Eye (tissue), 1 donor: ENCODE measurements at places on chromosomes 11 and 22.

DNA sequence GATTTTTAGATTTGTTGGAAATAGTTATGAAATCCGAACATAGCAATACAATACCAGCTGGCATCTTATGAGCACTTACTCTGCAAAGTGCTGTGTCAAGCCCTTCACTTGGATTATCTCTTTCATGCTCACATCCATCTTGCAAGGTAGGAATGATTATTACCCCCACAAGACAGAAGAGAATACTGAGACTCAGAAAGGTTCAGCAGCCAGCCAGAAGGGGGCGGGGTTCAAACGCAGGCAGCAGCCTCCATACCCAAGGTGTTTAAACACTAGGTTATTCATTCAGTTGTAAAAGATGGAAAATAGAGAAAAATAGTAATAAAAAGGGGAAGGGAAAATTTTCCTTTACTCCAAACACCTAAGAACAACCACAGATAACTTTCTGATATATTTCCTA lies 158.5 kb downstream of the CCDC34 start:
- no peak for DNase-seq

DNA sequence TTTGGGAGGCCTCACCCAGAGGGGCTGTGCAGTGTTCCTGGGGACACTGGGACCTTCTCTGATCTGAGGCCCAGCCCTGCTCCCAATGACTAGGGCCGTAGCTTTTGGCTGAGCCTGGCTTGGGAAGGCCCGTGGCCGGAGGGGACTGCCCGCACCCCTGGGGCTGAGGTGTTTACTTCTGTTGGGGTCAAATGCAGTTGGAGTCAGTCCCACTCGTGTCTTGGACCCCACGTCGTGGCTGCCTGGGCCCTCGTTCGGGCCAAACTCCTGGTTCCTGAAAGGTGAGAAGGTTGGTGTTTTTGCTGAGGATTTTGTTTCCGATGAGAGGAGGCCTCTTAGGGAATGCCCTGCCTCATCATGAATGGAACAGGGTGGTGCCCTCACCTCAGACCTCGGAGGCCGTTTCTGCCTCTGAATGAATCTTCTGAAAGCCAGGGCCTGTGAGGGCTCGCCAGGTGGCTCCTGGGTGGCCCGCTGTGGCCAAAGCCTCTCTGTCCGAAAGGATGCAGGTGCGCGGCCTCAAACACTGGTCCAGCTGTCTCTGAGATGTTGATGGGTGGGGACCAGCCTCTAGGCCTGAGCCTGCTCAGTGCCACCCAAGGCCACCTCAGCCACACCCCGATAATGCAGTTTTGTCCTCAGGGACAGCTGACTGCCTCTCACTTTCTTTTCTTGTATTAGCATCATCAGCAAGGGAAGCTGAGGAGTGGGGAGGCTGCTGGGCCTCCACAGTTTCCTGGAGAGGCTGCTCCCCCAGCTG lies 40.3 kb upstream of the A4GALT start:
- DNase-seq, result no peak

DNA sequence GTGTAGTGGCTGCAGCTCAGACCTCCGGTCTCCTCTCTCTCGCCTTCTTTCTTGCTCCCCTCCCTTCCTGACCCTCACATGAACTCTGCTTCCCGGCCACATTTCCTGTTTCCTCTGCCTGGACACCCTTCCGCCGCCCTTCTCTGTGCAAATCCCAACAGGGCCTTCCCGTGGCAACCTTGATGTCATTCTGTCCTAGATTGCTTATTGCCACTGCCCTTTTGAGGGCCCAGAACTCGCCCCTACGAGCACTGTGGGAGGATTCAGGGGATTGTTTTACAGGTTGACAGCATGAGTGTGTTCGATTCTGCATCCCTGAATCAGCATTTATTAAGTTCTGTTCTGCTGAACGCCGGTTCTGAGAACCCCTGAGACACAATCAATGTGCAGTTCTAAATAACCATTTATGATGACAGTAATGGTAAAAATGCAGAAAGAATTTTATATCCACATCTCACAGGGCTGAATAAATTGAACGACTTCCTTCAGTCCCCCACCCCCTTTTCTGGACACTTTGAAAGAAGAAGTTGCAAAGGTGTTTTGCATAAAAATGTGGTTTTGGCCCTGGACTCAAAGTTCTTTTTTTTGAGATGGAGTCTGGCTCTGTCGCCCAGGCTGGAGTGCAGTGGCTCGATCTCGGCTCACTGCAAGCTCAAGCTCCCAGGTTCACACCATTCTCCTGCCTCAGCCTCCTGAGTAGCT lies 6.4 kb downstream of the BATF2 start:
- peak; percentile 70 for DNase-seq

DNA sequence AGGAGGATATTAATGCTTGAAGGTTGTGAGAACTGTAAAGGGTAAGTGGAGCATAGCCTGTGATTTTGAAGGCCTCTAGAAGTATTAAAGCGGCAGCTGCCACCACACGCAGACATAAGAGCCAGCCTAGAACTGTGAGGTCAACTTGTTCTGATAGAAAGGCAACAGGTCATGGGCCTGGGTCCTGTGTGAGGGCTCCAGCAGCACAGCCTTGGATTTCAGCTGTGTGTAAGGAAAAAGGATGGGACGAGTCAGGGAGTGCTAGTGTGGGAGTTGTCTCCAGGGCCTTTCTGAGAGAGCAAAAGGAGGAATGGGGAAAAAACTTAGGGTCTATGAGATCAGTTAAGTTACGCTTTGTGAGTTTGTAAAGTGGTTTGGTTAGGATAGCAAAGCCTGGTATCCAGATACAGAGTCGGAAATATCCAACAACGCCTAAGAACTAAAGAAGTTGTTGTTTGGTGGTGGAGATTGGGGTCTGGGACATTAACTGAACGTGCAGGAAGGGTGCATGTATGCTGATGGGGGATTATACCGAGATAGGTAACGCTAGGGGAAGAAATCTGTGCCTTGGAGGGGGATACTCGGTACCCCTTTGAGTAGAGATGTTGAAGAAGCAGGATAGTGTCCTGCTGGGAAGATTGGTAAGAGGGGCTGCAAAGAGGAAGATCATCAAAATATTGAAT lies 17.4 kb upstream of the ANO1 start:
- no peak for DNase-seq

GRCh38 chr22:46593211-46593681 lies 26.9 kb upstream of the GRAMD4 start:
- no peak for DNase-seq

GRCh38 chr11:99198215-99198614 lies 177.5 kb downstream of the CNTN5 start:
- no peak for DNase-seq

- DNase-seq, result no peak
Observed at GRCh38 chr11:102001657-102002338, 45.4 kb upstream of the CFAP300 start.

- DNase-seq, result no peak
Observed at GRCh38 chr22:37660709-37661045, 2.2 kb downstream of the PDXP start.

- no peak for DNase-seq
Observed at GRCh38 chr11:95230810-95231126, 234 bp downstream of the SESN3 start.

DNA sequence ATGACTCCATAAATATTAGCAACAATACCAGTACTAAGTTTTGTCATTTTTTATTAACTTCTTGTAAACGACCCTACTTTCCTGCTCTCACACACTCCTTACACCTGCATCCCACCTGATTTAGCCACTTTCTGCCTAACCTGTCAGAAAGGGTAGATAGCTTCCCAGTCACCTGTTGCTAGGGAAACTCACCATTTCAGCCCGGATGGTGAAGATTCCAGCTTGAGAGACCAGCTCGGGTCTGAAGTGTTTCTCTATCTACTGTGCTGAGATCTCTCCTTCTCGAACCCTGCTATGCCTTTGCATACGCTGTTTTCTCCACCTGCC lies at the start of gene PARVG:
Gene PARVG, plus strand, starts transcription at position 220 of the 327 bp plus-strand sequence. CDS start 2,405 bp downstream, outside the sequence.
- no peak for DNase-seq

DNA sequence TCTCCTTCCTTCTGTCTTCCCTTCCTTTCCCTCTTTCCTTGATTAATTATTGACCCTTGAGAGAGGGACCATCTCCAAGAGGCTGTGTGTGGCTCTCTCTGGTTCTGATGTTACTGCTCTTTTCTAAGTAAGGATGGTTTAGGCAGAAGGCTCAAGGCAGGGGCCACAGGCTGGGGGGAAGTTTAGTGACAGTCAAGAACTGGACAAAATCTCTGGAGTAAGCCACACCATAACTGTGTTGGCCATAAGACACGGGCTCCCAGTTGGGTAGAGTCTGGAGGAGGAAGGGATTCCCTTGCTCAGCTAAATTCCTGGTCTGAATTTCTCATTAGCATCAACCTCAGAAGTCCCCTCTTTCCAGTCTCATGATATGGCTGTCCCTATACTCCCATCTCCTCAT lies 74.7 kb downstream of the BUD13 start:
- no peak for DNase-seq

DNA sequence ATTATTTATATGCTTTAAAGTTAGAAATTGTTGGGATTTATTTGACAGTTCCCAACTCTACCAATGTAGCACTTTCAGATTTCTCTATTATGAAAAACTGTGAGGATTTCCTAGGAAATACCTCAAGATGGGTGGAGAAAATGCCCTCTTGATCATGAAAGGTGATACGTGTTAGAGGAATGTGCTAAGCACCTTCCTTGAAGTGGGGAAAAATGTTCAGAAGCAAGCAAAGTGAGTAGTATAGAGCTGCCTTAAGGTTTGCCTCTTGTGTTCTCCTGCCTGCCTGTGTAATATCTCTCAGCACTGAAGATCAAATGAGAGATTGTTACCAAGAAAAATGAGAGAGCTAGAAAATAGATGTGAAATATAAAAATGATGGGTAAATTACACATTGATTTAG lies 58.2 kb downstream of the YAP1 start:
- no peak for DNase-seq

DNA sequence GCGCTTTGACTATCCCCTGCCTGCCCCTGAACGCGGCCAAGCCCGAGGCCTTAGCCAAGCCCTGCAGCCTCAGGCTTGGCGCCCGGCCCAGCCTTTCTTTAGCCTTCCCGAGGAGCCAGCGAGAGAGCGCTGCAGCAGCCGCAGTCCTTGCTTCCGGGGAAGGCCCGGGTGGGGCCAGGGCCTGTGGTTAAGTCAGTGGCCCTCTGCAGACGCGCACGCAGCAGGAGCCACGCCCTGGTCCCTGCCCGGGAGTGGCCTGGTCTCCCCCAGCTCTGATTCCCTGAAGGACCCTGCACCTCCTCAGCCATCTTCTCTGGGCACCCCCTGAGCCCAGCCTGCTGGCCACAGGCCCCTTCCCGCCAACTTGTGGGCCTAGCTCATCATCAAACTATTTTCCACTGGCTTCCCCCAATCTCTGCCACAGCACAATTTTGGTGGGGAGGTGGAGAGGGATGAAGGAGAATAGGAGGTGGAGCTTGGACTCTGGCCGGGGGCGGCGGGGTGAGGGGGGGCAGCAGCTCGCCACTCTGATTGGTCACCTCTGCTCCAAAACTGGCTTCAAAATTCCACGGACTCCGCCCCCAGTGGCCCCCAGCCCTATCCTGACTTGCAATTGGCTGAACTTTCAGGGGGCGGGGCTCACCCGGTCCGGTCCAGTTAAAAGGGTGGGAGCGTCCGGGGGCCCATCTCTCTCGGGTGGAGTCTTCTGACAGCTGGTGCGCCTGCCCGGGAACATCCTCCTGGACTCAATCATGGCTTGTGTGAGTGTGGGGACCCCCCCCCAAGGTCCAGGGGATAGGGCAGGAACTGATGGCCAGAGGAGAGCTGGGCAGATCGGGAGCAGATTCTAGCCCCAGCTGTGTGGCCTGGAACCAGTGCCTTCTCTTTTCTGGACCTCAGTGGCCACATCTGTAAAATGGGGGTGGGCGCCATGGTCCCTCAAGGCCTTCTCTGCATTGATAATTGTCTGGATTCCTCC lies at the start of gene LGALS1:
Gene LGALS1, plus strand, starts transcription at position 686 of the 979 bp plus-strand sequence. Its CDS starts 67 bp downstream, at position 753.
- peak; percentile 90 for DNase-seq

- no peak for DNase-seq
Observed at GRCh38 chr11:34631737-34632104, 10.8 kb downstream of the EHF start.

DNA sequence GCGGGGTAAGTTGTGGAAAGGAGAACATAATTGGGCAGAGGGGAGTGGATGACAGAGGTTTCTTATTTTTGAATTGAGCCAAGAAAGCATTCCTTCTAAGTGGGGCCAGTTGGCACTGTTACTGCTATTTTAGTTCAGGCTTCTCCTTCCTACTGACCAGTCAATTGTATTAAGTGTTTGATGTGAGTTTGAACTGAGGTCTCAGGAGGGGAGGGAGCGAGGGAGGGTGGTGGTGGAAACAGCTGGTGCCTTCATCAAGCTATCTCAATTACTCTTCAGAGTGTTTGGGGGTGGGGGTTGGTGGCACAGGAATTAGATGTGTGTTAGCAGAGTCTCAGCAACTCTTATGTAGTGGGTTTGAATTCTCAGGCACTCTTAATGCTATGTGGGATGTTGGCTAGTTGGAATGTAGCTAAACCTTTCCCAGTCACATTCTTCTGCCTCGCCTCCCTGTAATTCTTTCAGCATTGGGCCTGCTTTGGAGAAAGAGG lies 14.5 kb downstream of the CTNND1 start:
- DNase-seq, result peak; percentile 76

GRCh38 chr11:32297611-32298011 lies 137.7 kb downstream of the WT1 start:
- peak; percentile 86 for DNase-seq

- DNase-seq, result no peak
Observed at GRCh38 chr11:83166193-83166866, 9.4 kb downstream of the PCF11 start.

GRCh38 chr11:68459886-68460740 lies 439 bp upstream of the PPP6R3 start:
- peak; percentile 100 for DNase-seq

DNA sequence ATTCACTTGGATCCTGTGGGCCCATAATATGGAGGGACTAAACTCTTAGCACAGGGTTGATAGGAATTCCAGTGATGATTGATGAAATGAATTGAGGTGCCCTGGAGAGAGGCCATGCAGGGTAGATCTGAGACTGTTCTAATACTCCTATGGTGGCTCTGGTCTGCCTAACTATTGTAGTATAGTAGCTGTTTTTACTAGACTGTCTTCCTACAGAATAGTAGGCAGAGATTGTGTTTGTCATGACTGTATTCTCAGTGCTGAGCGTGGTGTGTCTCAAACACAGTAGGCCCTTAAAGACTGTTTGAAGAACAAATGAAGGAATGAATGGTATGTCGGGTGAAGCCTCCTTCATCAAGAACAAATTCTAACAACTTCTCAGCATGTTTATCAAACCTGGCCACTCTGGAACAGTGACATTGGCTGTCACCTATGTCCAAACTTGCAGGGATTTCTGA lies 107.0 kb upstream of the SESN3 start:
- no peak for DNase-seq

DNA sequence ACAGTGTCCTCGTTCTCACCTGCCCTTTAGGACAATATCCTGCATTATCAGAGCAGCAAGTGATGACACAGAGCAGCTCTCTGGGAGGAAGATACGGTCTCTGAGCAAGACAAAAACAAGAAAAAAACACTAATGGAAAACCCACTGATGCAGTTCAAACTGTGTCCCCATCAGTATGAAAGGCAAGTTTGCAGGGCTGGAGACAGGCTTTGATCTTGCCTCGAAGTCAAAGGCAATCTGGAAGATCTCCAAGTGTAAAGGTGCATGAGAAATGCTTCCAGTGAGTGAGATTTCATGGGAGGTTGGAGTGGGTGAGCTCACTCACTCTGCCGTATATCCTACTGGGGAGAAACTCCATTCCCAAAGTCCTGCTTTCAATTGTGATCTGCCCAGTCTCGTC lies 157.5 kb downstream of the KIRREL3 start:
- no peak for DNase-seq

GRCh38 chr11:133104009-133104744 lies 428.1 kb downstream of the OPCML start:
- peak; percentile 6 for DNase-seq
